ENCODE measurements at places on chromosomes 5 and 9.

- no peak for DNase-seq
These were observed 1.1 kb downstream of the OSTF1 start for GRCh38 chr9:75089373-75089766.

DNA sequence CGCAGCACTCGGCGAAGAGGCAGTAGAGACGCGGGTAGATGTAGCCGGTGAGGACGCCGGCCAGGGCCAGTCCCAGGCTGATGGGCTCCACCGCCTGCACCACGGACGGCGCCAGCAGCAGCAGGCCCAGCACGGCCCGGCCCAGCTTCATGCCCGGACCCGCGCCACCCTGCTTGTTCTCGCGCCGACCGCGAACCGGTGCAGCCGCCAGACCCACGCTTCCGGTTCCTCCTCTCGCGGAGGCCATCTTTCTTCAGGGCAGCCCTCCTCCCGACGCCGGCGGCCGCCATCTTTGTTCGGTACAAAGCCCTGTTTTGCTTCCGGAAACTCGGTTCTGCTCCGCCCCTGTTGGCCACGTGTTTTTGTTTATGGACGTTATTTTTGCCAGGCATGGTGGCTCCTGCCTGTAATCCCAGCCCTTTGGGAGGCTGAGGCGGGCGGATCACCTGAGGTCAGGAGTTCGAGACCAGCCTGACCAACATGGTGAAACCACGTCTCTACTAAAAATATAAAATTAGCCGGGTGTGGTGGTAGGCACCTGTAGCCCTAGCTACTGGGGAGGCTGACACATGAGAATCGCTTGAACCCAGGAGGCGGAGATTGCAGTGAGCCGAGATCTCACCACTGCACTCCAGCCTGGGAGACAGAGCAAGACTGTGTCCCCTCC, at the start of gene TOR1A:
TSS of gene TOR1A (minus strand) at position 202 of the 667 bp plus-strand sequence. CDS start at position 151, 51 bp downstream.
- DNase-seq, result peak; percentile 92

DNA sequence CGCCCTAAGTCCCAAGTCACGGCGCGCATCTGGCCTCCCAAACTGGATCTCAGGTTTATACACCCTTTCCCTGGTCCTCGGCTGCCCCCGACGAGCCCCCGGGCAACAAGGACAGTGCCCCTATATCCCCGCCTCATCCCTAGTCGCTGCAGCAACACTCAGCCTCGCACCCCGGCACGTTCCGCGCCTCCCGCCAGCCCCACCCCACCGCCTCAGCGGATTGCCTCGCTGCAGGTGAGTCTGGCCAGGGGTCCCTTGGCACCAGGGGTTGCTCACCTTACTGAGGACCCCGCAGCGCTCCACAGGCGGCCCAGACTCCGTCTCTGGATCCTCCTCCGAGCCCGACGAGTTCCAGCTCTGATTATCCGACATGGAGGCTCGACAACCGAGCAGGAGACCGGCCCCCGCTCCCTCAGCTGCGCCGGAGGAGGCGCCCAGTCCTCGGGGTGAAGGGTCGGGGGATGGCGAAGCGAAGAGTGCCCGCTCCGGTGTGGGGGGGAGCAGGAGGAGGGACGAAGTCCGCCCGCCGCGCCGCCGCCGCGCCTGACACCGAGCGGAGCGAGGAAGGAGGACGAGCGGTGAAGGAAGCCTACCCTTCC, 494 bp downstream of the CERT1 start:
- peak; percentile 3 for DNase-seq

- peak; percentile 76 for DNase-seq
These were observed 197.1 kb upstream of the NR3C1 start for GRCh38 chr5:143600396-143601075.

DNA sequence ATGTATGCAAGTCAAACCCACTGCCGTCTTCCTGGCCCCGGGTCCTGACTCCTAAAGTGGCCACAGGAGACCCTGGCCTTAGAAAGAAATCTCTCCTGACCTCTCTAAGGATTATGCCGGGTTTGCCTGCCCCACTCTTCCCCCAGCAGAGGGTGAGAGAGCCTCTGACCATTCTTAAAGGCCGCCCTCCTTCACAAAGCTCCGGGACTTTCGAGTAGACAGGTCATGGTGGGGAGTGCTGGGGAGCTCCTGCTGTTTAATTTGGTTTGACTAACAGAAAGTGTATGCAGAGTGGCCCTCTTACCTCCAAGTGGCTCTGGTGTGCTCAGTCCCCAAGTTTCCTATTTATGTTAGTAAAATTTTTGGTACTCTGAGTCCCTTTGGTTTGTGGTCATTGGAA, 111.8 kb downstream of the LRRC70 start:
- DNase-seq, result no peak

GRCh38 chr5:133953568-133954145, 14.8 kb downstream of the C5orf15 start:
- no peak for DNase-seq

GRCh38 chr5:38642189-38642911, 85.9 kb upstream of the LIFR start:
- DNase-seq, result no peak

- no peak for DNase-seq
These were observed 21.7 kb upstream of the TCOF1 start for GRCh38 chr5:150335778-150336177.

DNA sequence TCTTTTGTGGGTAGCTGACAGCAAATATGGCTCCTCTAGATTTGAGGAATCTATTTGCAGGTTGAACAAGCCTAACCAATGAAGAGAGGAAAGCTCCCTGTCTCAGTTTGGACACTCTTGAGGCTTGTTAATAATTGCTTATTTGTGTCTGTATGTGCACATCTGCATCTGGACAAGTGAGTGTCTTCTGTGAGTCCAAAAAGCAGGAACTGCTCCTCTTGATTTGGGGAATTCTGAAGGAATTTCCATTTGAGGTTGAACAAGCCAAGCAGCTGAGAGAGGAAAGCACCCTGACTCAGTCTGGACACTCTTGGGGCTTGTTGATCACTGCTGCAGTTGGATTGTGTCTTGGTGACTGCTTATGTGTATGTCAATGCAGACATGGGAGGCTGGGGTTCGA, 211.6 kb downstream of the DTWD2 start:
- no peak for DNase-seq

GRCh38 chr9:131624636-131625507, 79.5 kb downstream of the PRRT1B start:
- DNase-seq, result no peak

GRCh38 chr9:137300567-137301080, 1.4 kb downstream of the NRARP start:
- no peak for DNase-seq

GRCh38 chr9:88922091-88922490, 69.2 kb upstream of the S1PR3 start:
- DNase-seq, result no peak

- DNase-seq, result no peak
These were observed 703 bp downstream of the FAM120AOS start for GRCh38 chr9:93452710-93453046.

DNA sequence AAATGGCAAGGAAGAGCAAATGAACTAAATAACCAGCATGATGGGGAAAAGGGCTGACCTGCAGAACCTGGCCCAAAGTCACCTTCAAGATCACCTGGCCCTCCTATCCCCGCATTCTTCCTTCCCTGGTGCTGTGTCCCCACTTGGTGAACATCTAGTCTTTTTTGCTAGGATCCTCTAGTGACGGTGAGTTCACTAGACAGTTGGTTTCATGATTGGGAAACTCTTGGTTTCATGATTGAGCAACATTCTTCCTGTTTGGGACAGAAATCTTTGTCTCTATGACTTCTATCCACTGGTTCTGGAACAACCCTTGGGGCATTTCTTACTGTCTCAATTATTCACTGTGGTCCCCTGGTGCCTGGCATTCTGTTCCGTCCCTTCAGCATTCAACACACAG, 50.2 kb upstream of the DAB2IP start:
- peak; percentile 44 for DNase-seq

DNA sequence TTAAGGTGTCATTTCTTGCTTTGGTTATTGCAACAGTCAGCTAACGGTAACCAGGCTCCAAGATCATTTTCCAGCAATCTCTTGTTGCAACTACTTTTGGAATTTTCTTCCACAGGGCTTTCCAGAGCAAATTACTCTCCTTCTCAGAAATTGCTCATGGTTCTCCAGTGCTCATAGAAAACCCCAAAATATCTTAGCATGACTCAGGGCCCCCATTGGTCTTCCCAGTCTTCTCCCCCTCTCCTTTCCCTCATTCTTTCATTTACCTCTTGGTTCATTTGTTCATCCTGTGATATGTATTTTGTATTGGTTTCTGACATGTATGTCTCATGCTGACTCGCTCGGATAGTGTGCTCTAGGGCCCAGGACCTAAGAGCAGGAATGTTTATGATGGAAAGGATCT, 35.6 kb downstream of the WWC1 start:
- DNase-seq, result no peak

- no peak for DNase-seq
These were observed 490.0 kb downstream of the CYLC2 start for GRCh38 chr9:103485138-103485537.

GRCh38 chr9:83239747-83240146, 176.8 kb upstream of the RASEF start:
- DNase-seq, result no peak

DNA sequence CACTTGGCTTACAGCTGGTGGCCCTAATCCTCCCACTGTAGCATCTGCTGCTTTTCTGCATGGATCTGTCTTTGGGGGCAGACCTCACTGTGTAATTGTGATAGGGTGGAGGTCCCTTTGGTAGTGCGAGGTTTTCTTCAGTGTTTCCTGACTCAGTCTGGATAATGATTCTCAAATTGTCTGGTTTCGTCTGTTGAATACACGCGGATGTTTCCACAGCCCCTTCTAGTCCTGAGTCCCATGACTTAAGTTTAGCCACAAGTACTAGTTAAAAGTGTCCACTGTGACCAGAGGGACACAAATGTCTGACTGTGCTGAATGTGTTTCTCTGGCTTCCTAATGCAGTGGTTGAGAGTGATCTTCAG, 70.5 kb downstream of the LMNB1 start:
- no peak for DNase-seq

GRCh38 chr9:91777292-91777830, 172.7 kb downstream of the ROR2 start:
- DNase-seq, result no peak

- DNase-seq, result no peak
These were observed 59.7 kb downstream of the TENT4A start for GRCh38 chr5:6772886-6773285.

- no peak for DNase-seq
These were observed 83.4 kb downstream of the LPAR1 start for GRCh38 chr9:110954822-110955291.

- DNase-seq, result peak; percentile 1
These were observed 56.3 kb upstream of the KCNN2 start for GRCh38 chr5:114305402-114306207.

GRCh38 chr5:172144931-172145869, 42.8 kb downstream of the STK10 start:
- no peak for DNase-seq

DNA sequence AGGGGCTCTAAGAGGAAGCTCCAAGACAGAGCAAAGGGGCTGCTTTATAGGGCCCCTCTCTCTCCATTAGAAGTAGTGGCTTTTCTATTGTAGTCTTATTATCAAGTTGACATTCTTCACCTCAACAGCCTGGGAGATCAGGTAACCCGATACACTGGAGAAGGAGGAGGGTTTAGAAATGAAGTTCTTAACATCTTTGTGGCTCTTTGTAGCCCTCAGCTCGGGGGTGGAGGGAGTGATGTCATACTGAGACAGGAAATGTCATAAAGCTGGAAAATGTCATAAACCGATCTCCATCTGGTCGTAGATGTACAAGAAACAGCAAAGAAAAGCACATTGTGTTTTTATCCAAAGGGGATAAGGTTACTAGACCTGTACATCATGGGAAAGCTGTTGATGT, 17.9 kb downstream of the PDZD2 start:
- DNase-seq, result no peak

DNA sequence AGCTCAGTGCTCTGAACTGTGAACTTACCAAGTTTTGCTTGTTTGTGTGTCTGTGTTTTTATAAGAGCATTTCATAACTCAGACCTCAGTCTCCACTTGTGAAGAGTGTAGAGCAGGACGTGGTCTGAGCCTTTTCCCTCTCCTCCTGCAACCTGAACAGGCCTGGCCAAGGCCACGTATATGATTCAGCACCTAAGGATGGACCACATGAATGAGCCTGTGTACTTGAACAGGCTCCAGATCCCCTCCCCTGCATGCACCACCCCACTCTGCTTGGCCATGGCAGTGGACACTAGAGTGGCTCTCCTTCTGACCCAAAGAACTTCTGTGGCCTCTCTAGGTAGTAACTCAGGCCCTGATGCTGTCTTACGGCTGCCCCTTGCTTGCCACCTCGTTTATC, 125.9 kb upstream of the FSTL4 start:
- DNase-seq, result no peak

DNA sequence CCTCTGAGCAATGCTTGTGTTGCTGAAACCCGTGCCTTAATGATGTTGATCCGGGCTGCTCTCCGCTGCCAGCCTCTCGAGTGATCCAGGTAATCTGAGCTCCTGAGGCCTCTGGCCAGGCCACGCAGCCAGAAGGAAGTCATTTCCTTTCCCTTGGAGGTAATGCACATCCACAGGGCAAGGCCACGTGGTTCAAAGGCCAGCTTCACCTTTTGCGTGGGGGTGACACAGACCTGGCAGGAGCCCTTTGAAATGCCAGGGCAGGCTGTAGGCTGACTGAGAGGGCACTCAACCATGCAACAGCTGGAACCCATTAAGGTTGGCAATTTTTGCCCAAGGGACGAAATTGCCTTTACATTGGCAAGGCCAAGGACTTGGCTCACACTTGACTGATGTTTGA, 80.4 kb downstream of the LIX1 start:
- no peak for DNase-seq

GRCh38 chr5:108788142-108788541, 40.4 kb downstream of the FER start:
- no peak for DNase-seq

DNA sequence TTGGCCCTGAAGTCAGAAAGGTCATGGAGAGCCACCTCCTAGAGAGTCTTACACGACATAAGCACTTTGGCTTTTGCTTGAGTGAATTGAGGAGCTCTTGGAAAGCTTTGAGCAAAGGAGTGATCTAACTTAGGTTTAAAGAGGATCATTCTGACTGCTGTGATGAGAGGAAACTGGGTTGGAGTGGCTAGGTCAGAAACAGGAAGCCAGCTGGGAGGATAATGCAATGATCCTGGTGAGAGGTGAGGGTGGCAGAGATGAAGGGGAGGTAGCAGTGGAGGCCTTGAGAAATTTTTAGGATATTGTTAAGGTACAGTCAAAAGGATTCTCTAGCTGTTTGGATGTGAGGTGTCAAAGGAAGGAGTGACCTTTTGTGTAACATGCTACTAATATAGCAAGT, 32.2 kb upstream of the ROPN1L start:
- DNase-seq, result no peak

DNA sequence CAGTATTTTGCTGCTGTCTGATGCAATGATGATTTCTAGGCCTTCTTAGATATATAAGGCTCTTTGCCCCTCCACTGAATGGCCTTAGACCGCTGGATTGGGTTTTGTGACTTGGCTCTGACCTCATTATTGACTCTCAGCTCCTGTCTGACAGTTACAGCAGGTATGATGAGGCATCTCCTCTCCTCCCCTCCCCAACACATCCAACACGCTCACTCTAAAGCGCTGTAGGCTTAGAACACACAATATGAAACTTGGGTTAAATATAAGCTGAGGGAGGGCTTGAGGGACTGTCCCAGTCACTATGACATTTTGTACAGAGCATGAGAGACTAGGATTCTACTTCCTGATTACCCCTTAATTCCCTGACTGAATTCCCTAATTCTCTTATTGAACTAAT, 18.8 kb upstream of the CER1 start:
- no peak for DNase-seq

- no peak for DNase-seq
These were observed 46.5 kb upstream of the VDAC1 start for GRCh38 chr5:134051305-134051704.
